Activated CD4-positive, CD25-positive, alpha-beta regulatory T cell treated with anti-CD3 and anti-CD28 coated beads, Interleukin-2, amount 50 U/mL, for 72 hours (primary cell): ENCODE measurements at places on chromosomes 2 and 18.

DNA sequence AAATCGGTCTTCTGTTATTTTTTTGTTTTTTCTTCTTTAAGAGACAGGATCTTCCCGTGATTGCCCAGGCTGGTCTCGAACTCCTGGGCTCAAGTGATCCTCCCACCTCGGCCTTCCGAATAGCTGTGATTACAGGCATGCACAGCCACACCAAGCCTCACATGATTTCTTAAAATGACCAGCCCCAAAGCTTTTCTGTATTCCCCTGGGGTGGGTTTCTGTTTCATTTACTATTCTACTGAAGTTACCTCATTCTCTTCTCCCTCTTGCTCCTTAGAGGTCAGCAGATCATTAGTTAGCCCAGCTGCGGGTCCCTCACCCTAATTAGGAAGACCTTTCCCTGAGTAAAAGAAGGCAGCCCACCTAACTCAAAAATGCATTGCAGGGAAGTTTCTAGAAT lies 27.6 kb downstream of the SLC1A4 start:
- DNase-seq: no peak

- no peak for DNase-seq
Measured at GRCh38 chr2:47676261-47676926, 106.6 kb upstream of the MSH6 start.

GRCh38 chr2:238720232-238720672 lies 127.6 kb upstream of the TWIST2 start:
- DNase-seq: peak; percentile 50

DNA sequence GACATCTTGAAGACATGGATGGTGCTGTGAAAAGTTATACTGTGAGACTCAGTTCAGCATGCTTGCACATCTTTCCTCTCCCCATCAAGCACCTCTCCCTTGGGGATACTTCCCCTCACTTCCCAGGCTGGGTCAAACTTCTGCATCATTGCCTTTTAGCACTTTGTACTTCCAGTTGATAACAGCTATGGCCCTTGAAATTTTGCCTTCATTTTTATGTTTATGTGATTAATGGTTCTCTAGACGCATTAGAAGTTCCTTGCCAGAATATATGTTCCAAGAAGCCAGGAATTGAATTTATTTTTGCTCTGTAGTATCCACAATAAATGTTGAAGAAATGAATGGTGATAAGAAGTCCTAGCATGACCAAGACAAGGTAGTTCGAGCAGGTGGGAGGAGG lies 120.9 kb upstream of the ST6GAL2 start:
- no peak for DNase-seq

DNA sequence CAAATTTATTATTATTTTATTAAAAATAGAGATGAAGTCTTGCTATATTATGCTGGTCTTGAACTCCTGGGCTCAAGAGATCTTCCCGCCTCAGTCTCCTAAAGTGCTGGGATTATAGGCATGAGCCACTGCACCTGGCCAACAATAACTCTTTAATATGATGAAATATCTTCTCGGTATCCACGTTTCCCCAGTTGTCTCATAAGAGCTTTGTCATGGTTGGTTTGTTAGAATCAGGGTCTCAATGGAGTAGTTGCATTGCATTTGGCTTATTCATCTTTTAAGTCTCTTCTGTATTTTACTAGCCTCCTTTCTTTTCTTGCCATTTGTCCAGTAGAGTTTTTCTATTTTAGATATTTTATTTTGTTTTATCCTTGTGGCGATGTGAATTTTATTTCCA lies 32.7 kb upstream of the DLX2 start:
- DNase-seq: no peak

- no peak for DNase-seq
Measured at GRCh38 chr2:133642791-133643191, 74.5 kb upstream of the NCKAP5 start.
